Activated naive CD4-positive, alpha-beta T cell treated with anti-CD3 and anti-CD28 coated beads for 36 hours (primary cell): ENCODE measurements at places on chromosomes 12 and 14.

GRCh38 chr12:129641926-129642325, 261.9 kb downstream of the TMEM132D start:
- no peak for DNase-seq

- DNase-seq = no peak
Observed at GRCh38 chr12:72498354-72498753, 226.2 kb downstream of the TRHDE start.

GRCh38 chr14:54854181-54854580, 48.4 kb downstream of the GCH1 start:
- DNase-seq = no peak

GRCh38 chr14:59727073-59727661, 143.4 kb downstream of the RTN1 start:
- no peak for DNase-seq

- no peak for DNase-seq
Observed at GRCh38 chr14:51682411-51682810, 30.7 kb downstream of the FRMD6 start.
